Smooth muscle cell of trachea (primary cell): ENCODE measurements at places on chromosomes 5 and 9. TPM values are rescaled to one million over a fixed set of nuclear protein-coding genes. Genes with fewer than 3 reads are reported as not detected.

The NEUROG1 gene
- not detected in 2 replicates for total RNA-seq

The PRR16 gene
- 5.8 and 9.3 TPM in 2 replicates for total RNA-seq

The MCTP1 gene
- total RNA-seq = 4.8 and 15.7 TPM in 2 replicates

The ST8SIA4 gene
- 0.17 and 0.29 TPM in 2 replicates for total RNA-seq

The AQP7 gene
- 0.29 and 0.99 TPM in 2 replicates for total RNA-seq

The IRGM gene
- total RNA-seq = not detected in 2 replicates
